HT1080 (cell line): ENCODE measurements at places on chromosomes 1 and 21.

- DNase-seq: peak; percentile 47
Measured at GRCh38 chr1:43358121-43358745, 548 bp upstream of the CDC20 start.

- DNase-seq: no peak
Measured at GRCh38 chr1:93357242-93357641, 11.5 kb downstream of the DR1 start.

DNA sequence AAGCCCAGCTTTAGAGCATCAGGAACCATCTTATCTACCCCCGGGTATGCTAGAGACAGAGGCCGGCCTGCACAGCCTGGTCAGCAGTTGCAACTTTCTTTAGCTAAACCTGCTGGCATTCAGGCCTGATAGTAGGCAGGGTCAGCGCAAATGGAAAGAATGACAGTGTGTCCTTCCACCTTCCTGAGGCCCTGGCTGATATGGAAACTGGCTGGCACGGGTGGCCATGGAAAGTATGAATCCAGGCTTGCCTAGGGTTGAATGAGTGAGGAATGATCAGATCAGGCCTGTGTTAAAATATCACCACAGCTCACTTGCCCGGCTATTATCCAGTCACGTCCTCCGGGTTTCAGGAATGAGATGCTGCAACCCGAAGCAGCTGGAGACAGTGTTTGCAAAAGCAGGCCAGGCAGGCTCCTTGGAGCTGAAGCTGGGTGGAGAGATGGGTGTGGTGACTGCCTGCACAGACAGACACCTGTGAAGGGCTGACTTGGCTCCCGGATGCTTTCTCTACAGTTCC lies 34.7 kb downstream of the RCAN1 start:
- DNase-seq: no peak

DNA sequence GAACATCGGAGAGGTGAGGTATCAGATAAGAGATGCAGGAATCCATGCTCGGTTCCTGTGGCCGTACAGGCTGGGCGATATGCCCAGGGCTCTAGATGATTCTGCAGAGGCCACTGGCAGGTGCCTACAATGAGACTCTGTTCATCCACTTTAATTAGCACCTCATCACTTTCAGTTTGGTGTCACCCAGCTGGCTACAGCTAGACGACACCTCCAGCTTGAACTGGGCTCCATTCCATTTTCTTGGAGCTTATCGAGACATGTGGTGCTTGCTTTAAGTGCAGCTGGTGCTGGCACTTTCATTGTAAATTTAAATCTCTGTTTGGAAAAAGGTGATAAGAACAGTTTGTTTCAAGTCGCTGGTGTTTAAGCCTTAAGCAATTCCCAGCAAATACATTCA lies 322.5 kb upstream of the ADGRL2 start:
- no peak for DNase-seq

DNA sequence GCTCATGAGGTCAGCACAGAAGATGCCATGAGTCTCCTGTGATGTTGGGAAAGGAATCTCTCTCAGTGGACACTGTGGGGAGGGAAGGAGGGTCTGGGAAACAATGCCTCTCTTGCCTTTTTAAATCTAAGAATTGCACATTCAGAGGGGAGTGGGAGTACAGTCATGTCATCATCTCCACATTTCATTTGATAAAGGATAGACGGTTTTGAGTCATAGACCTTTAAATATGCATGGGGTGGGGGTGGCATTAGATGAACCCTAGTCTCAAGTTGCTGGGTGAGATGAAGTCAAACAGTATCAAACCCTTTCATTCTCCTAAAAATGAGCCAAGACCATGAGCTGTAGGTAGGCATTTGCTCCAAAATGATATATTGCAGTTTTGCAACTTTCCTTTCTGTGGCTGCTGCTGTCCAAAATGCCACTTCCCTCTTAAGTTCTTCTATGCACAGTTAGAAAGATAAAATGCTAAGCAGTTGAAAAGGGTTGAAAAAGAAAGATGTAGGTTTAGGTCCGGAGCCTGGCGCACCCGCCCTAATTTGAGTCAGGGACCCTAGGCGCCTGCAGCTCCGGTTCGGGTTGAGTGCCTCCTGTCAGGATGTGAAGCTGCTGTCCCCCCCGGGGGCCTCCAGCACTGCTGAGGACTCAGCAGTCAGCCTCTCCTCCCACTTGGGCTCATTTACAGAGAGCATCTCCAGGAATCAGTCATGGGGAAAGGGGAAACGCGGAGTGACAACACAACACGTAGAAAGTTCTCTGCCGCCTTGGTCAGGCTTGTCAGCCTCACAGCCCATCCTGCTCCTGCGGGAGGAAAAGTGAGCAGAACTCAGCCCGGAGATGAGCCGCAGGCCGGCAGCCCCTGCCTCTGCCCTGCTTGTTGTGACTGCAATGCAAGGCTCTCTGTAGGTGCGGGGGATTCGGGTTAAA lies 479.3 kb upstream of the RUNX1 start:
- no peak for DNase-seq

DNA sequence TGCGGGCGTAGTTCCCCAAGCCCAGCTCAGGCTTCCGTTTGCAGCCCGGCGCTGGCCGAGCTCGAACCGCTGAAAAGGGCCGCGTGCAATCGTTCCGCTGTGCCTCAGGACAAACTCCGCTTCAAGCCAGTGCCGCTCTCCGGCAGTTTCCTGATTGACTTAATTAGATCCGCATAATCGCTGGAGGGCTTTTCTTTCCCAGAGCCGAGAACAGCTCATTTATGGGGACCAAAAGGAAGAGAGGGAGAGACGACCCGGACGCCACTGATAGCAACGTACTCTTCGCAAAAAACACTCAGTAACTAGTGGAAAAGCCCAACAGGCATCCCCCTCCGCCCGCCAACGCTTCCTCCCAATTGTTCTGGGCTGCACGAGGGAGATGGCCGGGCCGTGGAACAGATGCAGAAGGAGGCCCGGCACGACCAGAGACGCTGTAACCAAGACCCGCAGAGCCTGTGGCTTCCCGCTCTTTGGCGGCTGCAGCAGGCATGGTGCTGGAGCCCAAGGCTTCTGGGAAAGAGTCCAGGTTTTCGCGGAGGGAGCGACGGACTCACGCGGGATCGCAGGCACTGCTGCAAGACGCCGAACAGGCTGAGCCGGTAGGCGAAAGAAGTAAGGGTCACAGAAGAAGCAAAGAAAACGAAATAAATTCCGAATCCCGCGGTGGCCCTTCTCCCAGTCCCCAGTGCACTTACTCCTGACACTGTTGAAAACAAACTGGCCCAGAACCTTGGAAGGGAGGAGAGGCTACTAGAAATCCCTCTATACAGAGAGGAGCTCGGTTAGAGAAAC lies 3.6 kb upstream of the FOXD2 start:
- no peak for DNase-seq

- DNase-seq: no peak
Measured at GRCh38 chr1:35587736-35588135, 14.6 kb downstream of the TFAP2E start.

DNA sequence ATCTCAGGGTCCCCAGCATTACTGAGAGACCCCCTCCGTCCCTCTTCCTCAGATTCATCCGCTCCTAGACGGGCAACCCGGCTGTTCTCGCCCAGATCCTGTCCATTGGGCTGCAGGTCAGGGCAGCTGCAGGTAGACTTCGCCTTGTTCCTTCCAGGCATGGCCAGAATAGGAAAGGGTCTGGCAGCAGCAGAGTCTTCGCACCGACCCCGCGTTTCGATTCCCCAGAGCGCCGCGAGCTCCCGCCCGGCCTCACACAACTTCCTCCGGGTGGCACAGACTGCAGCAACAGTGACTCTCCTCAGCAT lies 265 bp downstream of the NRDC start:
- DNase-seq: no peak

DNA sequence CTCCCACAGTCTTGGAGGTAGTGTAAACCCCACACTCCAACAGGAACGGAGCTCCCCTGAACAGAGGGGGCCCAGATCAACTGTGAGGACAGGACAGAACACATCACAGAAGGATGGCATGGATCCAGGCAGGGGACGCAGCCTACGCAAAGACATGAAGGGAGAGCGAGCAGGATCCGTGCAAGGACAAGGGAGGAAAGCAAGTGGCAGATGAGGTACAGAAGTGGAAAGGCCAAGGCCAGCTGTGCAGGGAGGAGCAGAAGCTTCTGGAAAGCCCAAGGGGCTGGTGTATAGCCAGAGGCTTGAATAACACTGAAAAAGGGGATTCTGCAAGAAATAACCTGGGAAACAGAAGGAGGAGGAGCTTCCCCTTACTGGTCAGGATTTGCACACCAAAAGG lies 81.2 kb downstream of the SIPA1L2 start:
- no peak for DNase-seq

DNA sequence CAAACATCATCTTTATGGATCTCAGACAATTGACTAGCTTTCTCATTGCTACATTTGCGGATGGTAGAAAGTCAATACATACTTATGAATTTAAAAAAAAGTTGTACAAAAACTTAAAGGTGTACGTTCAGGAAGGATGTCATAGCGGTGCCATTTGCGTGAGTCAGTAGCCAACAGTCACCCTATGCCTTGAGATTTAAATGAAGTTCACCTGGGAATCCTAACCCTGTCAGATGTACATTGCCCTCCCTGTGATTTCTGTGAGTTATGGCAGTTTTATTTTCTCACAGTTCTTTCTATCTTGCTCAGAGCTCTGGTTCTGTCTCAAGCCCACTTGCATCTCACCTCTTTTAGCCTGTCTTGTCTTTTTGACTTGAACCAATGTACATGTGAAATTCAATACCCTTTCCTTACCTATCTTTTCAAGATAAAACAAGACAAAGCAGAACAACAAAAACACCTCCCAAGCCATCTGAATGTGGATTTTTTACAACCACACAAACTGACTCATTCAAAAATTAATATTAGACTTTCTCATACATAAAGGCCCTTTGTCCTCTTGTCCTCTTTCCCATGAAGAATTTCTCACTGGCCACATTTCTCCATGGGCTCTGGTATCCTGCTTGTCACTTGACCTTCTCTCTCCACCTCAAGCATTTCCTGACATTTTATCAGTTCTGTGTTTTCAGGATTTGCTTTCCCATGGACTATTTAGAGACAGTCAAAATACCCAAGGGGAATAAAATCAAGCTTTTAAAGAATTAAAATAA lies 25.3 kb upstream of the ZNF697 start:
- DNase-seq: peak; percentile 89

- no peak for DNase-seq
Measured at GRCh38 chr1:44650159-44650831, 24.0 kb downstream of the TMEM53 start.

DNA sequence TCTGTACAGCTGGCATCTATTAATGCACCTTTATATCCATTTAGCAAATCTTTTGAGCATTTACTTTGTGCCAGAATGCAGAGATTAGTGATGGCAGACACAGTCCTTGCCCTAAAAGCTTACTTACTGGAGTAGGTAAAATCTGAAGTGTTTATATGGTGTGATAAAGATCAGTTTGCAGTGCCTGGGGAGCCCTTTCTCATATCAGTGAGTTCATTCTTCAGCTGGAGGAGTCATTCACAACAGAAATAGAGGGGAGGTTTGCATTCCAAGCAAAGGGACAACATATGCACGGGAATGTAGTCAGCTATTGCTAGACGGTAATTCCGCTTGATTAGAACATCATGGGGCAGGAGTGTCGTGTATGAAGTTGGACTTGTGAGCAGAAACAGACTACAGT lies 8.4 kb downstream of the SLC35F3 start:
- DNase-seq: no peak

GRCh38 chr1:224678168-224678567 lies 62.1 kb downstream of the CNIH3 start:
- DNase-seq: no peak

DNA sequence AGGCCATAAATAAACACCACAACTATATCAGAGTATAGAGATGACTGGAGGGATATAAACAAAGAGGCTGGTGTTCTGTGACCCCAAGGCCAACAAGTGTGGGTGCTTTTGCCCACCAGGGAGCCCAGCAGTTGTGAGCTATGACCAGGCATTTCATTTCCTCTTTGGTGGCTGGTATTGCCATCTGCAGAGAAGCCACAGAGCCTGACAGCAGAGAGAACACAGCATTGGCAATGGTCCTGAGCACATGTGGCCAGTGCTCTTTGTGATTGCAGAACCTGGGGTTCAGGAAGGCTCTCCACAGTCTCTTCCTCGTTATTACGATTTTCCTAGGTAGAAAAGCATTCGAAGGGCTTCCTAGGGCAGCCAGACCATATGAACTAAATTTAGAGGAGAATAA lies 112.3 kb downstream of the TM2D1 start:
- no peak for DNase-seq

- DNase-seq: no peak
Measured at GRCh38 chr1:201219481-201220387, 29.1 kb downstream of the IGFN1 start.

- DNase-seq: no peak
Measured at GRCh38 chr1:42847111-42847595, 740 bp downstream of the ZNF691 start.

- DNase-seq: peak; percentile 66
Measured at GRCh38 chr1:243407284-243408018, 151.6 kb downstream of the SDCCAG8 start.

DNA sequence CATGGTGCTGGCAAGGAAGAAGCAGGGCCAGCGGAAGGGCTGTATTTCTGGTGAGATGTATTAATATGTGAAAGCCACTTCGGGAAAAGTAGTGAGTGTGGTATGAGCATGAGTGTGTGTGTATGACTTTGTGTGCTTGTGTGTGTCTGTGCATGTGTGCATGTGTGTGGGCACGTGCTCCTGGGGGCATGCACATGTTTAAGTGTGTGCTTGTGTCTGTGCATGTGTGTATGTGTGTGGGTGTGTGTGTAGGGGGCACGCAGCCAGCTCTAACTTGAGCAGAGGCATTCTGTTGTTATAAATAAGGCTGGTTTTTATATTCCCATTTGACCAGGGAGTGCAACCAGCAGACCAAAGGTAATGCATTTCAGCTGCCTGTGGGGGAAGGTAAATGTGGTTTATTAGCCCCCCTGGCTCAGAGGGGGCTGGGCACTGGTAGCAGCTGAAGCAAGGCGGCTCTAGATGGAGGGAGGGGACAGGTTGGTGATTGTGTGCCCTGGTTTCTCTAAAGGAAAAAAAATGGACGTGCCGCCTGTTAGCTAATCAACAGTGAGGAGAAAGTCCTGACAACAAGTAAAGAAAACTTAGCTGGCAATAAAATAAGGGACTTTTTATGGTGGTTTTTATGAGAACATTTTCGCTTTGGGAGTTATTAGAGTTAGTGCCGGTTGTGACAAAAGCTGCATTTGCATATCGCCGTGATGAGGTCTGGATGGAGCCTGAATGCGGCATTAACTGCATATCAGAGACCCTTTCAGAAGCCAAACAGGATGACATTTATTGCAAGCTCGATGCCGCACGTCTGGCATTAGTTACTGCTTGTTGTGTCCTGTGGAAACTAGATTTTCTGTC lies 180.1 kb downstream of the CAMTA1 start:
- no peak for DNase-seq

- no peak for DNase-seq
Measured at GRCh38 chr1:29303201-29304024, 67.1 kb downstream of the PTPRU start.

DNA sequence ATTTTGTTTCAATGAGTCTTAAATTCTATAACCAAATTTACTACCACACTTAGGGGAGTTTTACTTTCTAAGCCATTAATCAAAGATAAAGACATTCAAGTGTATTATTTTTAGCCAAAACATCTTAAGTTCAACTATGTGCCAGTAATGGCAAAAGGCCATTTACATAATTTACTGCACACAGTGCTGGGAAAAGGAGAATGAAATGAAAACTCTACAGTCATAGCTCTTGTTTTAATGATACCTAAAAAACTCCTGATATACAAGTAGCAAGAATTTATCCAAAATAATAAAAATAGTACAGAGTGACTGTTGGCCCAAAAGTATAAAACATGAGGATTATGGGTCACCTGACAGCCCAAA lies 42.4 kb upstream of the C1orf198 start:
- DNase-seq: no peak

GRCh38 chr1:204479387-204480136 lies 15.0 kb downstream of the PIK3C2B start:
- DNase-seq: no peak

GRCh38 chr1:77757066-77757584 lies 2.5 kb downstream of the USP33 start:
- no peak for DNase-seq
